ENCODE measurements at places on chromosomes 3 and 15.

DNA sequence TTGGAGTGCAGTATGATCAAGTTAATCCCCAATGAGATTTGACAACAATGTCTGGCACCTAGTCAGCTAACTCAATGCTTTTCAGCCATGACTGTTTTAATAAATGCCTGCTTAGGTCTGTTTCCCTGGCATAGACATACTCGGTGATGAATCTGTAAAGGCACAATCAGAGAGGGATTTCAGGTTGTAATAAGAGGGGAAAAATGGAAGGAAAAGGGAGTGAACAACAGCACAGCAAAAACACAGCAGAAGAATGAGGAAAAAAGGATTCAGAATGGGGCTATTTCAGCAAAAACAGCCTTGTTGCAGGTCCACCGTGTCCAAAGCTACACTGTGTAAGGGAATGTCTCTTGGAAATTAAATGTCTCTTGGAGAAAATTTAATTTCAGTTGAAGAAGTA lies 19.3 kb upstream of the CHD2 start:
- no peak for DNase-seq

DNA sequence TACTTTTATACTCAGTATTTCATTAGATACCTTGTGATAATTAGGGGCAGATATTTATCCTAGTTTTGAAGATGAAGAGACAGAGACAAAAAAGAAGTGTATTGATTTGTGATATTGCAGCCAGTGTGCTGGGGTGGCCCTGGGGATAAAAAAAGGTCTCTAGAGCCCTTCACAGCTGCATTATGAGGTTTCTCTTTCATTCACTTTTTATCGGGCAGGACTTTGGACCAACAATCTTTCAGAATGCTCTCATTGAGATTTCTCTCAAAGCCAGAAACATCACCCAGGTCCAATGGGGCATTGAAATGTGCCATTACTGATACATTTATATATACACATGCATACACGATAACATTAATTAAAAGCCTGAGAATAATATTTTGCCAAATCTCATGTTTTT lies 20.5 kb upstream of the SELENOT start:
- DNase-seq, result no peak

GRCh38 chr3:152271501-152272236 lies 2.9 kb downstream of the MBNL1 start:
- DNase-seq, result no peak

GRCh38 chr3:135970506-135971116 lies 5.1 kb downstream of the PPP2R3A start:
- no peak for DNase-seq

DNA sequence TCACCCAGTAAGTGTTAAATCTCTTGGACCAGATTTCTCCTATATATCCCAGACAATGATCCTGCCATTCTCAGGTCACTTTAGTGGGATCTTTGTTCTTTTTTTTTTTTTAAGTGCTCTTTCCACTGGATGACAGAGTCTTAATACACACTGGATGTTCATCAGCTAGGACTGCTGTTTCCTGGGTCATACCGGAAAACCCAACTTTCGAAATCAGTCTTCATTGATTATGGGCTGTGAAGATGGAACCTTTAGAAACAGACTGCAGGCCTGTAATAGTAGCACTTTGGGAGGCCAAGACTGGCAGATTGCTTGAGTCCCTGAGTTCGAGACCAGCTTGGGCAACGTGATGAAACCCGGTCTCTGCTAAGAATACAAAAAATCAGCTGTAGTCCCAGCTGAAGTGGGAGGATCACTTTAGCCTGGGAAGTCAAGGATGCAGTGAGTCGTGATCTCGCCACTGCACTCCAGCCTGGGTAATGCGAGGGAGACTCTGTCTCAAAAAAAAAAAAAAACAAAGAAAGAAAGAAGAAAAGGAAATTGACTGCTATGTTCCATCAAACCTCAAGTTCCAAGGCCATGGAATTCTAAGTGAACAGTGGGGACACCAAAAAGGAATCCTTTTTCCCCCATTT lies 2.3 kb downstream of the EOGT start:
- DNase-seq, result no peak

DNA sequence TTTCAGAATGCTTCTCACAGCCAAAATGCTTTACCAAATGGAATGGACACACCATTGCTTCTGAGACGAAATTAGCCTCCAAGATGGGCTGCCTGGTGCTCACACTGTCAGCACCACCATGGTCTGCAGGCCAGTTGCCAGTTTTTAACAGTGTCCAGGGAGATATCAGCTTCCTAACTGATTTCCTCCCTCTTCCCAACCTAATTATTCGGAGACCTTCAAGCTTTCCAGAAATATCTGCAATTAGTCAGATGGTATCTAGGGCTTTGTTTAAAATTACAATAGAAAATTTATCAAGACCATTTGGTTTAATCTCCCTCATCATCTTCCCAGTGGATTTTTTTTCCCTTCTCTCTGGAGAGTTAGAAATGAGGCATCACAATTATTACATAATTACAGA lies 287.5 kb downstream of the ZPLD1 start:
- no peak for DNase-seq

- no peak for DNase-seq
Measured at GRCh38 chr15:32042269-32042972, 12.1 kb downstream of the CHRNA7 start.

DNA sequence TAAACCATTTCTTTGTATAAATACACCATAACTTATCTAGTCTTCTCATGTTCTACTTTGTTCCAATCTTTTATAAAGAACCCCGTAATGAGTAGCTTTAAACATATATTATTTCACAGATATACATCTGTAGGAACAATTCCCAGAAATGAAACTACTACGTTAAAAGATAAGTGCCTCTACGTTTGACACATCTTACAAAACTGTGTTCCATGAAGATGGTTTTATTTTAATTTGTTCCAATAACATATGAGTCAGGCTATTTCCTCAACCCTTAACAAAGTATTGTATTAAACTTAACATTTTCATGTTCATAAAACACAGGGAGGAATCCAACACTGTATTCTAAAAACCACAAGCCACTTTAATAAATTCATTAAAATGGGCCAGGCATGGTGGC lies 52.9 kb downstream of the TRPM7 start:
- no peak for DNase-seq
